Stimulated activated CD8-positive, alpha-beta memory T cell treated with anti-CD3 and anti-CD28 coated beads, Interleukin-4, amount 100 ng/mL, for 48 hours (primary cell): ENCODE measurements at places on chromosomes 5 and 9.

- DNase-seq, result no peak
Measured at GRCh38 chr9:110111868-110112267, 96.1 kb downstream of the C9orf152 start.

DNA sequence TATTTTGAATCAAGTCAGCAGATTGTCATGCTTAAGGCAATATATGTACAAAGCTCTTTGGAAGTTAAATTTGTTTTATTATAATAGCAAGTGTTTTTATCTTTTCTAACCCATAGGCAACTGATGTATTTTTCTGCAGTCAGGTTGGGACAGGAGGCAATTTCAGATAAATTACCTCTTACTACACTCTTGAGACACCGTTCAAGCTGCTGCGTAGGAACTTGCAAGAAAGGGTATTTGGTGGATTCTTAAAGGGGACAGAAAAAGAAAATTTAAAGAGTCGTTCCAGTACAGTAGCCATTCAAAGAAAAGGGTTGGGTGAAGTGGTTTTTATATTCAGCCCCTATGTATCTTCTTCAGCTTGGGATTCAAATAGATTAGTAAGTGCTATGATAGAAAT lies 112.4 kb upstream of the APC start:
- no peak for DNase-seq

DNA sequence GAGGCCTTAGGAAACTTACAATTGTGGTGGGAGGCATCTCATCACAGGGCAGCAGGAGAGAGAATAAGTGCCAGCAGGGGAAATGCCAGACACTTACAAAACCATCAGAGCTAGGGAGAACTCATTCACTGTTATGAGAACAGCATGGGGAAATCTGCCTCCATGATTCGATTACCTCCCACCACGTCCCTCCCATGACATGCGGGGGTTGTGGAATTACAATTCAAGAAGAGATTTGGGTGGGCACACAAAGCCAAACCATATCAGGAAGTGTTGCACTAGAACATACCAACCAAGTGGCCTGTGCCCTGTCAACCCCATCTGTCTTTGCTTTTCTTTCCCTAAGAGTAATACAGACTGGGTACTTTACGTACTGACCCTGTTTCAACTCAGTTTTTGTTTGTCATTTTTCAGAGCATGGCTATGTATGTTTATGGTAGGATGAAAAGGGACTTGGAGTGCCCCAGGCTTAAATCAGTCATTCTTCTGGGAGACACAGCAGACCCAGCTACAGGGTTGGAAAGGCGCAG lies 58.3 kb upstream of the TGFBR1 start:
- DNase-seq, result no peak

DNA sequence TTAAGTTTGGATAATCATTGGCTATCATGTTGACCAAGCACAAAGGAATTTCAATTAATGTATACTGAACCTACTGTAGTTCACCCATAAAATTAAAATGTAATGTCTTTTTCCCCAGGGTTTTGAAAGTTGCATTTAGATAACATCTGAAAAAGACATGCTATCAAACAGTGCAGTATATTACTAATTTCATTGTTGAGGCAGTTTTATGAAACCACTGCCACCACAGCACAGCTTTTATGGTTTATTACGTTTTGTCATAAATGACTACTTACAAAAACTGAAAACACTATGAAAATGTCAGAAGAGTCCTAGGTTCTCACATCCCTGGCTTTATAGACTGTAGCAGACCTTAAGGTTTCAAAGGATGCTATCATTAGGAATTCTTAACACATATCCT lies 32.0 kb upstream of the HAPLN1 start:
- DNase-seq, result no peak

GRCh38 chr5:141834331-141834730 lies 43.9 kb downstream of the PCDH1 start:
- no peak for DNase-seq
